ENCODE measurements at places on chromosomes 4 and X.
A peak's percentile ranks its signal among the peaks of the same experiment; 100 is the strongest.

GRCh38 chrX:12975670-12975965 is 708 bp downstream of the TMSB4X start:
- peak; percentile 4 for DNase-seq

DNA sequence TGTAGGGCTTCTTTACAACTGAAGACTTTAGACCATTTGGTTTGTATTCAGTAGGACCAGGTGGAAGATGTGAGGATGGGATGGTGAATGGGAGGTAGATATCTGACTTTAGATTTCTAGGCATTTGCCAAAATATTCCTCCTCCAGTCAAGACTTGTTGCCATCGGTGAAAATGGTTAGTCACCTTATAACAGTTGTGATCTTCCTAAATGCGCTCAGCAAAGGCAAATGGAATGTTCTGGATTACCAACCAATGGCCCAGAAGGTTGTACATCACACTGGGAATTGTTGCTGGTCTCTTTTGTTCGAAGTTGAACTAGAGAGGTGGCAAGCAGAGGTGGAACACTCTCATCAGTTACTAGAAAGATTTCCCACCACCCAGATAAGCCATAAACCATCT is 33.9 kb downstream of the TMSB4X start:
- no peak for DNase-seq

- DNase-seq: no peak
Measured at GRCh38 chr4:105392858-105393257, 81.0 kb downstream of the PPA2 start.

DNA sequence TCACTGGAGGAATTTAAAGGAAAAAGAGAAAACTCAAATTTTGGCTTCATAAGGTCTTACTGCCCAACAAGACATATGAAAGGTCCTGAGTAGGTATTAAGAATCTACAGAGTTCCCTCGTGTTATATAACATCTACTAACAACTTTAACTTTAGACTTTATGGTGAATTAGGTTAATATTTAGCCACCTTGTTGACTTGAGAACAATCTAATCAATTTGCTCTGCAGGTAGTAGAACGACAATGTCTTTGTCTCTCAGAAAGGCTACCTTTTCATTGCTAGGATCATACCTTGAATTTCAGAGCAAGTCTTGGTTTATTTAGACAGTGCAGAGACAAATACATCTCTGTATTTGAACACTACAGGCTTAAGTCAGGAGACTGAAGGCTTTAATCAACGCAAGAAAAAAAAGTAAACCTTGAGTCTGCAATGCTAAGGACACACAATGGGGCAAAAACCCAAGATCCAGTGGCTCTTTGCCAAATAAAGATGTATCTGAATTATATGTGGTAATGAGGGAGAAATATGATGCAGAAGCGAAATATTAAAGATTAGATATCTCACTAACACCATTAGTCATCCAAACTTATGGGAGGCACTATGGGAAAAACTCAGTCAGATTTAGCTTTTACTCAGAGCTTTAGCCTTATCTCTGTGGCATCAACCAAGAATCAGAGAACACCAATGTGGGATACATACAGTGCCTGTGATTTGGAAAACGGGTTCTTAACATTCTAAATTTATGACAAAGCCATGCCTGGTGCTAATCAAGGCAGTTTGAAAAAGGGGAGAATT is 93.6 kb upstream of the FTHL17 start:
- DNase-seq: peak; percentile 4

DNA sequence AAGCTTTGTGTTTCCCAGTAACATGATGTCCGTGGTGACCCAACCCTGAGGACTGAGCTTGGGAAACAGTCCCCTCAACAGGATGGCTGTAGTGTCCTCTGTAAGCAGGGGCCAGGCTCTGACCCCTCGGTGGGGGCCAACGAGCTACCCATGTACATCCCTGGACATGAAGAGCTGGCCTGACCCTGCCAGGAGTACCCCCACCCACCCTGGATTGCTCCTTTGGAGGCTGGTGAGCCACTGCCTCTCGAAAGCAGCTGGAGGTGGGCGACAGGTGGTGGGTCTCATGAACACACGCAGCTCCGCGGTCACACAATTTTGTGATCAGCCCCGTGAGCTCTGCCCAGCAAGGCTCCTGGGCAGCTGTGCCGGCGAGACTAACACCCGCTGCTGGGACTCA is 33.5 kb downstream of the NSG1 start:
- no peak for DNase-seq

DNA sequence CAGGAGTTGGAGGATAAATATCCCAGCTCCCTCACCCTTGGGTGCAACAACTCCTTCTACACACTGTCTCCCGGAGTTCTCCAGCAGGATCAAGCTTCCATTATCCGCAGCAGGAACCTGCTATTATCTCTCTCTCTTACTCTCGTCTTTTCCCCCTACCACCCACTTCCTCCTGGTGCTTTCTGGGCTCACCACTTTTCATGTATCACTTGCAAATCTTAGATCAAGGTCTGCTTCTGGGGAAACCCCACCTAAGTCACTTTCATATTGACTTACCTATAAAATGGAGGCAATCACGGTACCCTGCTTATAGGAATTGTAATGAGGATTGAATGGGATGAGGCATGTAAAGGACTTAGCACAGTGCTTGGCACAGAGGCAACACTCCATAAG is 589.5 kb downstream of the BCOR start:
- no peak for DNase-seq

- DNase-seq: no peak
Measured at GRCh38 chr4:139084804-139085093, 69.2 kb downstream of the NOCT start.

- peak; percentile 41 for DNase-seq
Measured at GRCh38 chr4:25090516-25090915, 59.8 kb upstream of the LGI2 start.

GRCh38 chr4:110527156-110527555 is 51.2 kb downstream of the ENPEP start:
- DNase-seq: no peak

DNA sequence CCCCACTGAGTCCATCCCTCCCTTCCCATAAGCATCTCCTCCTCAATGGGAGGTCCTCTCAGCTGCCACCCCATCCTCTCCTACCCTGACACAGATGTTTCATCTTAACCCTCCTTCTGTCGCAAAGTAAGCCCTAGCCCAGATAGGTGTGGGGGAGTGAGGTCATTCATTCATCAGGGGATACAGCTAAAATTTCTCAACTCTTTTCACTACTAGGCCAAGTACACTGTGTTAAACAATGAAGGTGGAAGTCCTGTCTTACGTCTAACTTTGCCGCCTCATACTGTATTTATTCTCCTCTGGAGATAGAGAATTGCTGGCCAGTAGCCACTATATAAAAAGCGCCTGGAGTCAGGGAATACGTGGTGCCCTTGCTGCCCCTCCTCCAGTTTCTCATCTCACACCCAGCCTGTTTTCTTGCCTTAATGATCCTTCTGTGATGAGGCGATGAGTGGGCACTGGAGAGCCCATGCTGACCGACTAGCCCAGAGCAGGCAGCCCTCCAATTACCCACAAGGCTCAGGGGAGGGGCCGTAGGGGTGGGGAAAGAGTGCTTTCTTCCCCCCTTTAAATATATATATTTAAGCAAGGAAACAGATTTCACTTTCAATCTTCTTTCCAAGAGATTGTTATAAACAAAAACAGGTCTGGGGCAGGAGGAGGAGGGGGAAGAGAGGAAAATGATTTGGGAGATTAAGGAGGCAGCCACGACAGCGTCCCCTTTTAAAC is 149.5 kb downstream of the PJA1 start:
- DNase-seq: no peak

DNA sequence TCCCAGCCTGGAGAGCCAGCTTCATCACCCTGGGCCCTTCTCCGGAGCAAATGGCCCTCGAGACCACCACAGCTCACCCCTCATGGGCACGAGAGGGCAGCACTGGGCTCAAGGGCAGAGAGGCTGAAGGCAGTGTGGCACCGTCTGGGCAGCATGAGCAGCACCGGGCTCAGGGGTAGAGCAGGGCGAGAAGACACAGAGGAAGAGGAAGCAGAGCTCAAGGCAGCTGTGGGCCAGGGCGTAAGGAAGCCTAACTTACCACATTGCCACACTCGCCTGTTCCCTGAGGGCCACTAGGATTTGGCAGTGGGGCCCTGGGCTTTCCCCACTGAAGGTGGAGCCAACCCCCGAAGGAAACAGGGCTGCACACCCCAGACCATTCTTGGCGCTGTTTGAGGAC is 15.5 kb downstream of the ZNF185 start:
- DNase-seq: no peak

GRCh38 chr4:16783119-16783518 is 115.3 kb downstream of the LDB2 start:
- DNase-seq: no peak
